Activated CD4-positive, alpha-beta memory T cell treated with anti-CD3 and anti-CD28 coated beads for 36 hours (primary cell): ENCODE measurements at places on chromosomes 3 and 15. TPM values are rescaled to one million over a fixed set of nuclear protein-coding genes. Genes with fewer than 3 reads are reported as not detected.

VPS39 gene
- 52.6 TPM for total RNA-seq

OR4M2 gene
- total RNA-seq, result not detected

FAM240A gene
- total RNA-seq, result not detected

ROBO2 gene
- not detected for total RNA-seq

LRRC31 gene
- total RNA-seq, result not detected

HIGD2B gene
- 0.27 TPM for total RNA-seq

CCDC54 gene
- not detected for total RNA-seq

FOXL2 gene
- not detected for total RNA-seq

HACD2 gene
- total RNA-seq, result 27.9 TPM

SCG5 gene
- 2.2 TPM for total RNA-seq

GHSR gene
- not detected for total RNA-seq

CFAP44 gene
- 2.9 TPM for total RNA-seq

ACOX2 gene
- not detected for total RNA-seq

ECE2 gene
- total RNA-seq, result not detected

CELF6 gene
- 0.19 TPM for total RNA-seq

CKMT1A gene
- total RNA-seq, result 0.41 TPM

ATP6V1A gene
- total RNA-seq, result 45.4 TPM

BTD gene
- total RNA-seq, result 8.7 TPM

MAP3K13 gene
- total RNA-seq, result 12.4 TPM

AGBL1 gene
- 0.10 TPM for total RNA-seq

GOLGA8K gene
- not detected for total RNA-seq

NOX5 gene
- total RNA-seq, result not detected

LTK gene
- 0.34 TPM for total RNA-seq

AQR gene
- 33.2 TPM for total RNA-seq

GPR15 gene
- total RNA-seq, result 2.8 TPM

GOLGA6L7 gene
- not detected for total RNA-seq

KBTBD8 gene
- 15.5 TPM for total RNA-seq

SAXO2 gene
- not detected for total RNA-seq

EXD1 gene
- total RNA-seq, result not detected

ANKRD34C gene
- not detected for total RNA-seq

PTX3 gene
- not detected for total RNA-seq

TNFSF10 gene
- 30.1 TPM for total RNA-seq

GOLGA6B gene
- total RNA-seq, result not detected

TIMP4 gene
- total RNA-seq, result 0.50 TPM

TIGIT gene
- 63.8 TPM for total RNA-seq

DLL4 gene
- total RNA-seq, result not detected

NRG4 gene
- not detected for total RNA-seq

GOLGA8T gene
- total RNA-seq, result 0.19 TPM

SKOR1 gene
- total RNA-seq, result 0.12 TPM

COLQ gene
- total RNA-seq, result 1.4 TPM

GOLGA8O gene
- not detected for total RNA-seq

HLTF gene
- 25.1 TPM for total RNA-seq

ROPN1 gene
- total RNA-seq, result not detected

RYR3 gene
- total RNA-seq, result not detected

GRK7 gene
- total RNA-seq, result not detected

SLC28A2 gene
- not detected for total RNA-seq

DNAH12 gene
- total RNA-seq, result 0.14 TPM

CFAP100 gene
- total RNA-seq, result not detected

ZNF385D gene
- not detected for total RNA-seq

PSTPIP1 gene
- 155 TPM for total RNA-seq

ADGRG7 gene
- not detected for total RNA-seq

RHOV gene
- total RNA-seq, result 0.53 TPM

EIF1B gene
- total RNA-seq, result 51.0 TPM

ESYT3 gene
- total RNA-seq, result 0.19 TPM

CLDN16 gene
- total RNA-seq, result not detected

MKRN3 gene
- total RNA-seq, result 3.8 TPM
